GF-D8 (cell line): ENCODE measurements at places on chromosomes 6 and 20.

- no peak for DNase-seq
Observed at GRCh38 chr6:30769853-30770524, 25.6 kb upstream of the IER3 start.

DNA sequence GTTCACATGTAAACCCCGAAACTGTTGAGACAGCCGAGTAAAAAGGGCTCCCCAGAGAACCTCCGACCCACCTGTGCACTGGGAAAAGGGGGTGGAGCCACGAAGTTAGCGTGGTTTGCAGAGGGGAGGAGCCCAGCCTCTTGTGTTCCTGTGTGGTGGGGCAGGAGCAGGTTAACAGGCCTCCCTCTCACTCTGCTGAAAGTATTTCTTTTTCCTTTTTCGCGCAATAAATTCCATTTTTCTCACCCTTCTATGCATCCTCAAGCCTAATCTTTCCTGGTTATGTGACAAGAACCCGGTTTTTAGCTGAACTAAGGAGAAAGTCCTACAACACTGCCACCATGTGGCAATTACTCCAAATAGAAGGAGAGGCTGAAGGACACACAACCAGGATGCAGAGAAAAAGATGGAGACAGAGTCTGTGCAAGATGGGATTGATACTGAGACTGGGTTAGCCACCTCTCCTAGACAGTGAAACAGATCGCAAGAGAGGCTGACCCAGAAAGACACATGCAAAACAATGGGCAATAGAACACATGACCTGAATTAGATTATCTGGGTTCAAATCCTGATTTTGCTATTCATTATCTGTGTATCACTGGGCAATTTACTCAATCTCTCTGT is 168.7 kb upstream of the PRSS16 start:
- DNase-seq: no peak

- no peak for DNase-seq
Observed at GRCh38 chr6:116482780-116483179, 21.6 kb downstream of the CALHM6 start.

DNA sequence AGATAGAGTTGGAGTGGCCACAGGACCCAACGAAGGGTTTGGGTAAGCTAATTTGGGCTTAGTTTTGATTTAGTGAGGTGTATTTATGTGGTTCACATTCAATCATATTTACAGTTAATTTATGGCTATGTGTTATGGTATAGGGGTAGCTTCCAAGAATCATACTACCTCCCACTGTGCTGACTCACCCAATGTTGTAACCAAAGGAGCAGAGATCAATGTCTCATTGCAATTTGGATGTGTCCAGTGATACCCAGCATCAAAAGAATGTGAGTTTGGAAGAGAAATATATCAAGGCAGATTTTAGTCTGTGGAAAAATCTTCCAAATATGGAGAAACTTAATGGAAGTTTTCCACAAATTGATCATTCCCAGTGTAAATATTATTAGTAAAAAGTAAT is 25.3 kb upstream of the SMIM8 start:
- DNase-seq: no peak

DNA sequence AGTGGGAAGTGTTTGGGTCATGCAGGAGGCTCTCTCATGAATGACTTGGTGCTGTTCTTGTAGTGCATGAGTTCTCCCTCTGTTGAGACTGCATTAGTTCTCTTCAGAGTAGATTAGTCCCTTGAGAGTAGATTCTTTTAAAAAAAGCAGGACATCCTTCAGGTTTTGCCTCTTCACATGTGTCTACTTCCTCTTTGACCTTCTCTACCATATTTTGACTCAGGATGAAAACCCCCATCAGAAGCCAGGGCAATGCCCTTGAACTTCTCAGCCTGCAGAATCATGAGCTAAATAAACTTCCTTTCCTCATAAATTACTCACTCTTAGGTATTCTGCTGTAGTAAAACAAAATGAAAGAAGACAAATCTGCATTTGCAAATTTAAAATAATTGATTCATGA is 170.3 kb downstream of the CD109 start:
- no peak for DNase-seq

DNA sequence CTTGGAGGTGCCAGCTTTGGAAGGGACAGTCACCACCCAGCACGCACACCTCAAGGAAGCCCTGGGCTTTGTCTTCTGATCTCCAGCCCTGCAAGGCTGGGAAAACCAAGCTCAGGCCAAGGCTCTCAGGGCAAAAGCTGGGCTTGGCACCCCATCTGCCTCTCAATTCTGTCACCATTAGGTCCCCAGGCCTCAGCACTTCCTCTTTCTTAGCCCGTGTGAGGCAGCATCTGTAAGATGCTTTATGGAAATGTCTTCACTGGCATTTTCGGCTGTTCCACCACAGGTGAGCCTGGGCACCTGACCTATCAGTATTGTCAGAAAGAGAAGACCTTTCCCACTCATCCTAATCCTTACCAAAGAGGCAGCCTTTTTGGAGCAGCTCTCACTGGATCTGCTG is 24.6 kb downstream of the GMEB2 start:
- no peak for DNase-seq

GRCh38 chr6:149317644-149318571 is at the start of gene TAB2:
Gene TAB2, plus strand, starts transcription at chr6:149317712. Its CDS starts 52,286 bp downstream, at chr6:149369998.
- no peak for DNase-seq

- DNase-seq: no peak
Observed at GRCh38 chr6:126015863-126016262, 29.5 kb downstream of the TRMT11 start.

DNA sequence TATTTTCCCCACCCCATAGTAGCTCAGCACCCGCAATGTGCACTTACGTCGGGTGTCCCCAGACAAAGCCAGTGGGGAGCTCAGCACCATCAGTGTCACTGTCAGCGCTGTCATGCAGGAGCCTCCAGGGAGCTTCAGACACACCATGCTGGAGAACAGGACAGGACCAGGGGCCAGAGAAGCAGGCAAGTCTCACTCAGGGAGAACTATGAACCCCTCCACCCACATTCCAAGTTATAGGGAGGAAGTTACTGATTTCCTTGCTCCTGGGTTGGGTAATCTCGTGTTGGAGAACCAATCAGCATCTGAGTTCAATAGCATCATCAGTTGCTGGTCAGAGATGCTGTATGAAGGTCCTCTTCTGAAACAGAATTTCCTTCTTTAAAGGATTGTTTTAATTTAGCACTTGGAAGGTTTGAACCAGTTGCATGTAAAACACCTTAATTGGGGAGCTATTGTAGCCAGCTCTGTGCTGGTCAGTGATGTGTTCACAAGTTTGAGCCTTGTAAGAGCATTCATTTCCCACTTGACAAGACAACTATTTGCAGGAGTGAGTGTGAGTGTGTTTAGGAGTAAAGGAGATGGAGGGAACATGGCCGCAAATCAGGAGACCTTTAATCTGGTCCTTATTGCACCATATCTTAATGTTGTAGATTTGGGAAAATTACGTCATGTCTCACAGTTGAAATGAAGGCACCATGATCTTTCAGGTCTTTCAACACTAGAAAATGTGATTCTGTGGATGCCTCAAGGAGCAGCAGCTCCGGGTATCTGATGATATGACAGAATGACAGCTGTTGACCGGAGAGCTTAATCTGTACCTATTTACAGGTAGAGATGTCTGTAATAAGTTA is at the start of gene HLA-DRB1:
TSS of gene HLA-DRB1 (minus strand) at position 253 of the 854 bp plus-strand sequence. CDS start at position 147, 106 bp downstream.
- DNase-seq: no peak

GRCh38 chr20:50572938-50573777 is 63.0 kb downstream of the PTPN1 start:
- peak; percentile 53 for DNase-seq

DNA sequence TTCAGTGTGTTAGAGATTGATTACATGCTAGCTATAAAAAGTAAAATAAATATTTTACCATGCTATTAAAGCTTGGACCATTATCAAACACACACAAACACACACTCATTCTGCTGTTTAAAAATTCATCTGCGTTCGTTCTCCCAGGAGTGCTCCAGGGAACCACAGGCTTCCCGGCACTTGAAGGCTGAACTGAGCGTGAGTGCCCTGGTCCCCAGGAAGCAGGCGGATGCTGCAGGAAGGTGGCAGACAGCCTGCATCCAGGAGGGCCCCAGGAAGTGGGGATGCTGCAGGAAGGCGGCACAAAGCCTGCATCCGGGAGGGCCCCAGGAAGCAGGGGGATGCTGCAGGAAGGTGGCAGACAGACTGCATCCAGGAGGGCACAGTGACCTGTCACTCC is 147.2 kb upstream of the SNX9 start:
- DNase-seq: no peak
